Globus pallidus (tissue), 1 donor: ENCODE measurements at places on chromosomes 2 and 18.

DNA sequence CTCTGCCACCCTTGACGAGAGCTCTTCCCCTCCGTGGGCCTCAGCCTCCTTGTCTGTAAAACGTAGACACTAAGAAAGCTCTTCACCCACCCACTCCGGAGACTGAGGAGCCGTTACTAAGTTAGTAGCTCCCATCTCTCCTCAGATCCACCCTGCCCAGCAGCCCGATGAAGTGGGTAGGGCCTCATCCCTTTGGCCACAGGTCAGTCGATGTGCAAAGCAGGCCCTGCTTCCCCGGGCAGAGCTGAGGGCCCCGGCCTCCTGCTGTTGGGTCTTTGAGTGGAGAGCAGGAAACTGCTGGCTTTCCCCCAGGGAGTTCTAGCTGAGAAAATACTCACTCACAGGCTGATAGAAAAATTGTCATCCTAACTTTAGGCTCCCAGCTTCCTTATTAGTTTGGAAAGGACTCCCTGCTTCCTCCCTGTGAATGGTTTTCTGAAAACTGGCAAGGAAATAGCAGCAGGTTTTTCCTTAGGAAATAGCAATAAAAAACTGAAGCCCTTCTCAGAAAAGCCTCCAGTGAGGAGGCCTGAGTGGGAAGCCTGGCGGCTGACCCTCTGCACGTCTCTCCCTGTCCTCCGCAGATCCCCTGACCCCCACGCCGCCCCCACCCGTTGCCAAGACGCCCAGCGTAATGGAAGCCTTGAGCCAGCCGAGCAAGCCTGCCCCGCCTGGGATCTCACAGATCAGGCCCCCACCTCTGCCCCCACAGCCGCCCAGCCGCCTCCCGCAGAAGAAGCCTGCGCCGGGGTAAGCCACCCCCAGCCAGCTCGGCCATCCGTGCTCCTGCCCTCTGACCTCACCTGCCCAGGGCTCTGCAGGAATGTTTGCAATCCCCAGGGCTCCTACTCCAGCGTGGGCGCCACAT, 30.2 kb downstream of the ITGB1BP1 start:
- DNase-seq = no peak

GRCh38 chr2:41940060-41940744, 107.6 kb upstream of the PKDCC start:
- DNase-seq = no peak

DNA sequence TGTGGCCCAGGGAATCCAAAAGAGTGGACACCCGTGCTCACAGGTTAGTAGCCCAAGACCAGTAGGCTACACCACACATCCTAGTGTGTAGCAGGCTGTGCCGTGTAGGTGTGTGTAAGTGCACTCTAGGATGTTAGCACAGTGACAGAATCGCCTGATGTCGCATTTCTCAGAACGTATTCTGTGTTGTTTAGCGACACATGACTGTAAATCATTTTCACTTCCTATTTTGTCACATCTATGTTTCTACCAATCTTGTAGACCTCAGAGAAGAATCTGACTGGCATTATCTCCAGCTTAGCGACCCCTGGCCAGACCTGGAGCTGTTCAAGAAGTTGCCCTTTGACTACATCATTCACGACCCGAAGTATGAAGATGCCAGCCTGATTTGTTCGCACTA, 45.1 kb downstream of the NTSR2 start:
- no peak for DNase-seq

GRCh38 chr18:79332646-79333045, 63.1 kb upstream of the NFATC1 start:
- no peak for DNase-seq

DNA sequence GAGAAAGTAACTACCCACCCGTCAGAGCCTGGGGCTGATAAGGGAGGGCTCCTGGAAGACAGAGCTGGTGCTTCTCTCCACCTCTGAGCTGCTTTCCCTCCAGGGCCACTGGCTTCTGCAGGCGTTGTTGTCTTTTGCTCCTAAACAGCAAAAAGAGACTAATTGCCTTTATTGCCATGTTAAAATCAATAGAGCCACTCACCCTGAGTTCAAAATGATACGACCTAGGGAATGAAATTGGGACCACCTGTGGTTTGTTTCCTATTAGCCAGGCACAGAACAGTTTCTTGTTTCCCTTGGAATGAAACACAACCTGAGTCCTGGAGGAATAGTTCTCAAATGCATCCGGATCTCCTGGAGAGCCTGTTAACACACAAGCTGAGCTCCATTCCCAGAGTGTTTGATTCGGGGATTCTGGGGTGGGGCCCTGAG, 45.8 kb downstream of the TCF7L1 start:
- DNase-seq = no peak

DNA sequence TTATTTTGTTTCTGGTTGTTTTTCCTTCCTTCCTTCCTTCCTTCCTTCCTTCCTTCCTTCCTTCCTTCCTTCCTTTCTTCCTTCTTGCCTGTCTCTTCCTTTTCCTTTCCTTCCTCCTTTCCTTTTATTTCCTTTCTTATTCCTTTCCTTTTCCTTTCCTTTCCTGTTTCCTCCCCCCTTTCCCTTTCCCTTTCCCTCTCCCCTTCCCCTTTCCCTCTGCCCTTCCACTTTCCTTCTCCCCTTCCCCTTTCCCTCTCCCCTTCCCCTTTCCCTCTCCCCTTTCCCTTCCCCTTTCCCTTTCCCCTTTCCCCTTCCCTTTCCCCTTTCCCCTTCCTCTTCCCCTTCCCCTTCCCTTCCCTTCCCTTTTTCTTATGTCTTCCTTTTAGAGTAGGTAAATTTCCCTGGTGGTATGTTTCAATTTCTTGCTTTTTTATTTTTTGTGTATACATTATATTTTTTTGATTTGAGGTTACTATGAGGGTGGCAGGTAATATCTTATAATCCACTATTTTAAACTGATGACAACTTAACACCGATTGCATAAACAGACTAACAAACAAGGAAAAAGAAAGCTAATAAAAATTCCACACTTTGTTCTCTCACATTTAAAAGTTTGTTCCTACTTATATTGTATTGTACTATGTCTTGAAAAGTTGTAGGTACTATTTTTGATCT, 311.0 kb upstream of the FSHR start:
- no peak for DNase-seq

DNA sequence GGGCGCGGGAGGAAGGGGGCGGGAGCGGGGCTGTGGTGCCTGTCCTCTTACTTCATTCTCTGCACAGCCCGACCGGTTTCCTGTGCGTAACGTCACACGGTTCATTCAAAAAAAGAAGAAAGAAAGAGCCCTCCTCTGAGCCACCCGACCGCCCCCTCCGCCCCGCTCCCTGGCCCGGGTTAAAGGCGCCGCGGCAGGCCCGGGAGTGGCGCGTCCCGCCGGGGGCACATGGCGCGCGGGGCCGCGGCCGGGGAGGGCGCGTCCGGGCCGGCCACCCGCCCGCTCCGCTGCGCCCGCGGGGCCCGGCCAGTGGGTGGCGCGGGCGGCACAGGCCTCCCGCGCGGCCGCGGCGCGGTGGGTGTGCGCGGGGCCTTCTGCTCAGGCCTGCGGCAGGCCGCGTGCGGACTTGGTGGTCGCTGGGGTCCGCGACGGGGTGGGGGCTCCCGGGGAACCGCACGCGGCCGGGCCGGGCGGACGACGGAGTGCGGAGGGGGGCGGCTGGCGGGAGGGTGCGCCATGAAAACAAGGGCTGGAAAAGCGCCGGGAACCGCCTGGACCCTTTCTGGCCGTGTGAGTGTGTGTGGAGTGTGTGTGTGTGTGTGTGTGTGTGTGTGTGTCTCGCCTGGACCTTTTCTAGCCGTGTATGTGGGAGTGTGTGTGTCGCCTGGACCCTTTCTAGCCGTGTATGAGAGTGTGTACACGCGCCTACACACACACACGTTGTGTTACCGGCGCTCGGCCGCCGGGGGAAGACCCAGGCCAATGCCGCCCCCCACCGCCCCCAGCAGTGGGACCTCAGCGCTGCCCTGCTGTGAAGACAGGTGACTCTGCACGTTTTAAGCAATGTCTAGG, 780 bp upstream of the BCL2 start:
- DNase-seq = peak; percentile 89

- DNase-seq = no peak
Measured at GRCh38 chr2:176490061-176490861, 221.0 kb downstream of the MTX2 start.

DNA sequence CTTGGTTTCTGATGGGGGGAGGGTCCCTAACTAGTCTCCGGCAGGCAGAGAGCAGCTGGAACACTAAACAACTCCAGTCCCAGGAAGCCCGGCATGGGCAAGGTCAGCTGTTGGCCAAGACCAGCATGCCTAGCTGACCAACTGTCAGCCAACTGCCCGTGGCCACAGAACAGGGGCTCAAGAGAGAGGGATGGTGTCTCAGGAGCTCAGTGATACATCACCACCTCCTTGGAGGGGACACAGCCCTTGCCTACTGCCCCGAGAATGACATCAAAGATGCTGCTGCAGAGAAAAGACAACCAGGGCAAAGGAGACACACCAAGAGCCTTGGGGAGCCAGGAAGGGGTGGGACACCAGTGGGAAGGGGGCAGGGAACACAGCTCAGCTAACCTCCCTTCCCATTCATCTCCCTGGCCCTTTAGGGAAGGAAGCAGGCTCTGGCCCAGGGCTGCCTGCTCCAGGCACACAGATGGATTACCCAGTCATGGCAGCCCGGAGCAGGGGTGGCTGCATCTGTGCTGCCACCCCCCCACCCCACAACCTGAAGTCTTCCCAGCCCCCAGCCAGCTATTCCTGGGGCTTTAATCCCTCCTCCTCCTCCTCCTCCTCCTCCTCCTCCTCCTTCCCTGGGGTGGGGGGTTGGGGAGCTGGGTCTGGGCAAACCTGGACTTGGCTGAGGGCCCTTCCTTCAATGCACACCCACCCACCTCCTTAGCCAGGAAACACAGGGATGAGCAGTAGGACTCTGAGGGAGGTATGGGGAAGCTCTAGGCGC, 1.9 kb downstream of the BIN1 start:
- DNase-seq = no peak

DNA sequence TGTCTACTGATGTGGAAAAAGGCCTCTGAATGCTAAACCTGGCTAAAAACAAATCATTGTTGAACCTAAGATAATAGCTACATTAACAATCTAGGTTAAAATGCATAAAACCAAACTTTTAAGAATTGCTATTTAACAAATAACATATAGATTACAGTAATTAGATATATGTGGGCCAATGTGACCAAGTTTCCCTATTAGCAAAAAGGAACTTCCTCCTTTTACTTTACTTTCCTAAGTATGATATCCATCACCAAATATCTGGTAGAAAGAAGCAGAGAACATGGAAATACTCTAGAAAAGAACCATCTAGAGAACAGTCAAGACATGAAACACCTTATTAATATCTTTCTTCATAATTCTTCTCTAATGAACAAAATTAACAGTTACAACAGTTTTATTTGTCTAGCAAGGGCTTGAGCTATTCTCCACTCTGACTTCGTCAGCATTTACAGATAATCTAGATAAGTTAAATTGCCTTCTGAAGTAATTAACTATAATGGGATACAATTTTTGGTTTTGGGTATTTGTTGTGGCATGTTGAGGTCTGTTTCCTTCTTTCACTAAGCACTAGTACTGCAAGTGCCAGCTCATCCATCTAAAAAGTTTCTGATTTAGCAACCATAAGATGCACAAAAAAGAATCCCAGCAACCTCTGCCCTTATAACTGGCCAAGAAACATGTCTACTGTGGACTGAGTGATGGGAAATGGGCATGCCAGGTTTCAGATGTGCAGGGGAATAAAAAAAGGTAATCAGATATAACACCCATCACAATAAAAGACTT, 53.3 kb downstream of the MEMO1 start:
- peak; percentile 4 for DNase-seq
